ENCODE measurements at places on chromosomes 1 and 21.

DNA sequence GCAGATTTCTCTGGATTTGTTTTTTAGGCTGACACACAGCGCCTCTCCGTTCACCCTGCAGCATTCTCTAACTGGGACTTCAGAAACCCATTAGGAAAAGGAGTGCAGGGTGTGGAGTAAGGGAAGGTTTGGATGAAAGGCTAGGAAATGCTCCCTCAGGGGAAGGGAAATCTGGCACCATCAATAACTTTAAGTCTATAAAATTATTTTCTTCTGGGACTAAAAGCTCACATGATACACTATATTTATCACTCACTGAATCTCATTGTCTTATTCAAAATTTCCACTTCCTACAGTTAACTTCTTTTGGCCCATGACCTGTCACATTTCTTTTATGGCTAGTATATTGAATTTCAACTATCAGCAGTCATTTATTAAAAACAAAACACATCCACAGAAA is 45.8 kb upstream of the HLX start:
- DNase-seq, result no peak

- DNase-seq, result no peak
These were observed 1.3 kb downstream of the TMEM167B start for GRCh38 chr1:109091839-109092193.

DNA sequence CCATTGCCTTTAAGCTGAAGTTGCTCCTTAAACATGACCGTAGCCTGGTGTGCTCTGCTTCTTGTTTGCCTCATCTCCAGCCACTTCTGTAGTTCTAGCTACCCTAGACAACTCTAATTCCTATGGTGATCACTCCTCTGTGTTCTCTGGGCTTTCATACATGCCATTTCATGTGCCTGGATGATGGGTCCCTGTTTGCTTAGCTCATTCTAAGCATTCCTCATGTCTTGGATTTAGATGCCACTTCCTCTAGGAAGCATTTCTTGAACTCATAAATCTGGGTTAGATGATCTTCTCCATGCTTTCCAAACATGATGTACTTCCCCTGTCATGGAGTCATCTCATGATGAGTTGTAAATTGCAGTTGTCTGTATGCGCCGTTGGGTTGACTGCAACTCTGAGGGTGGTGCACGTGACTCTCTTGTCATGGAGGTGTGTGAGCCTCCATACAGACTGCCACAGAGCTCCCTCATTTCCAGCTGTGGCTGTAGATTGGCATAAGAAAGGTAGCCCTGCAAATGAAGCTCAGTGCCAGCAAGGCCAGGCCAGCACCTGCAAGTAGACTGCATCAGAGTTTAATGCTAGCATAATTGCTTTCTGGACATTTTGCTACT is 77.2 kb downstream of the LAMC1 start:
- no peak for DNase-seq

- DNase-seq, result no peak
These were observed 39.8 kb upstream of the NFIA start for GRCh38 chr1:61042466-61043009.

- no peak for DNase-seq
These were observed 23.7 kb upstream of the NFIA start for GRCh38 chr1:61058483-61059245.

DNA sequence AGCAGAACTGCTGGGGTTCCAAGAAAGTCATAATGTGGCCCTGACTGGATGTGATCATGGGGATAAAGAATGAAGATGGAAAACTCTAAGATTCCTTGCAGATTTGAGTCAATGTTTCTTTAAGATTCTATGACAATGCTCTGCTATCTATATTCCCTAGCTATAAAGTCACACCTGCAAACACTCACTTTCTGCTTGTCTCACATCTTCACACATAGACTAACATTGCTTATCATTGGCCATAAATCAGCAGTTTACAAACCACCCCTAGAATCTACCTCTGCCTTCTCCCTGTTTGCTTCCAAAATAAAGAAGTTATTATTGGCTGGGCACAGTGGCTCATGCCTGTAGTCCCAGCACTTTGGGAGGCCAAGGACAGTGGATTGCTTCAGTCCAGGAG is 33.1 kb upstream of the NPL start:
- DNase-seq, result no peak

GRCh38 chr1:211591980-211592493 is 13.1 kb upstream of the SLC30A1 start:
- DNase-seq, result no peak

All from CD4-positive, alpha-beta T cell treated with Interleukin-12 subunit alpha and Interleukin-12 subunit beta, for 1 hour (primary cell).